Fibroblast of skin of abdomen (primary cell): ENCODE measurements at places on chromosomes 4 and X.

DNA sequence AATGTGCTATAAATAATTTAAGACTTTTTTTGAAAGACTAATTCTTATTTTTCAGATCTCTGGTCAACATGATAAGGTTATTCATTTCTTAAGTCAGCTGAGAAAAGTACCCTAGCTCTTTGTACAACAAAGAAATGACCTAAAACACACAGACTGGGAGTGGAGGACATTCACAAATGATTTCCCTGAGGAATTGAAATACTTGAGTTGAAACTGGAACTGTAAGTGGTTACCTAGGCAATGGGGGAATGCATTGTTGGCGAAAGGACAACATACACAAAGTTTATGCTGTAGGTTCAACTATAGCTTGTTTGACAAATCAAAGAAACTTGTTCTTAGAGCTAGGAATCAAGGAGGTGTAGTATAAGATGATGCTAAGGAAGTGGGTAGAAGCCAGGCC, 915.5 kb downstream of the FAT4 start:
- peak; percentile 24 for DNase-seq

DNA sequence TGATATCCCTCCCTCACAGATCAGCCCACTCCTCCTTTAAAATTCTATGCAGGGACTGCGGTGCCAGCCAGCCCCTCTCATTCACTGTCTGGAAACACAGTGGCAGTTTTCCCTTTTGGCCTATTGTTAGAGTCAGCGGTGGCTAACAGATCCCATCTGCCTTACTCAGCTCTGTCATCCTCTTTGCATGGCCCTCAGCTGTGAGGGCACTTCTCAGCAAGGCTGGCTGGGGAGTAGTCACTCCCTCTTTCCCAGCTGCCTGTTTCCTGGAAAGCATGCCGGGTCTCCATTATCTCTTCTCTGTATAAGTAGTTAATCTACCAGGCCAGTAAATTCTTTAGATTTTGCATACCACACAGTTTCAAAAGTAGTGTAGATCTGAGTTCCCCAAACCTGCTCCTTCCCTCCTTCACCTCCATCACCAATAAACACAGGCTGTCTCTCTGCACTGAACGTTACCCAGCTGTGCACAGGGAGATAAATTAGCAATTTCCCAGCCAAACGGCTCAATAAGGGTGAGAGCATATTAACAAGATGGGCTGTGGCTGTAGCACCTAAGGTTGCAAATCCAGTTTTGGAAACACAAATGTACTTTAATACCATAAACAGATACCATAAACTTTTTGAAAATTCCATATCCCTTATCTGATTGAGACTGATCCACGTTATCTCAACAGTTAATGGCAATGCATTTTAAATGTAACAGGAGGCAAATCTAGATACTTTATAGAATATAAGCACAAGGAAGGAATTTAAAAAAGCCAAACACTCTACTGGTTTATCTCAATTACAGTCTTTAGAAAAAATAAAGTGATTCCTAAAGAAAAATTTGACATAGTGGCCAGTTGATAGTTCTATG, 229.3 kb downstream of the ANKRD50 start:
- peak; percentile 40 for DNase-seq

- no peak for DNase-seq
These were observed 358.8 kb downstream of the MID1IP1 start for GRCh38 chrX:39159921-39160507.

DNA sequence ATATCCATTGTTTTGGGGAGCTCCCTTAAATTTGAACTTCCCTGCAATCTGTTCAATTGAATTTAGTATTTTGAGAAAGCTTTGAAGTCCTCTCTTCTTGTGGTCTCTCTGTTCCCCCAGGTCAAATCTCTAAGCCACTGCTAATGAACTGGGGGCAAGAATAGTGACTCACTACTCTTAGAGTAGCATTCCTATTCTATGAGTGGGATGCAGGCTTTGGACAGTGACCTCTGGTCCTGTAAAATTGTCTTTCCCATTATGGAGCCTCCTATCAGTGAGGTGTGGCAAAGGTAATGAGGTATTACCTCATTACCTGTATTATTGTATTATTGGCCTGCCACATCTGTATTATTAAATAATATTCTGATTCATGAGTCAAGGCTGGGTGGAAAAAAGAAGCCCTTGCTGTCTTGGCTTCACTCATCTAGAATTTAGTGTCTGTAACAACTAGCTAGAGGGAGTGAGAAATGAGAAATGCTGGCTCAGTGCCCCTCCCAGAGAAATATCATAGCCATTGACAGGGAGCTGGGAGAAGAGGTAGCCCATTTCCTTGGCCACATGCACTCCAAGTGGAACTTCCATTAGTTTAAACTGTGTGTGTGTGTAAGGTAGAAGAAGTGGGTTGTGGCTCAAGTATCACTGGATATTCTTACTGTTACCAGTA, 393.9 kb upstream of the CTSO start:
- DNase-seq, result peak; percentile 41

DNA sequence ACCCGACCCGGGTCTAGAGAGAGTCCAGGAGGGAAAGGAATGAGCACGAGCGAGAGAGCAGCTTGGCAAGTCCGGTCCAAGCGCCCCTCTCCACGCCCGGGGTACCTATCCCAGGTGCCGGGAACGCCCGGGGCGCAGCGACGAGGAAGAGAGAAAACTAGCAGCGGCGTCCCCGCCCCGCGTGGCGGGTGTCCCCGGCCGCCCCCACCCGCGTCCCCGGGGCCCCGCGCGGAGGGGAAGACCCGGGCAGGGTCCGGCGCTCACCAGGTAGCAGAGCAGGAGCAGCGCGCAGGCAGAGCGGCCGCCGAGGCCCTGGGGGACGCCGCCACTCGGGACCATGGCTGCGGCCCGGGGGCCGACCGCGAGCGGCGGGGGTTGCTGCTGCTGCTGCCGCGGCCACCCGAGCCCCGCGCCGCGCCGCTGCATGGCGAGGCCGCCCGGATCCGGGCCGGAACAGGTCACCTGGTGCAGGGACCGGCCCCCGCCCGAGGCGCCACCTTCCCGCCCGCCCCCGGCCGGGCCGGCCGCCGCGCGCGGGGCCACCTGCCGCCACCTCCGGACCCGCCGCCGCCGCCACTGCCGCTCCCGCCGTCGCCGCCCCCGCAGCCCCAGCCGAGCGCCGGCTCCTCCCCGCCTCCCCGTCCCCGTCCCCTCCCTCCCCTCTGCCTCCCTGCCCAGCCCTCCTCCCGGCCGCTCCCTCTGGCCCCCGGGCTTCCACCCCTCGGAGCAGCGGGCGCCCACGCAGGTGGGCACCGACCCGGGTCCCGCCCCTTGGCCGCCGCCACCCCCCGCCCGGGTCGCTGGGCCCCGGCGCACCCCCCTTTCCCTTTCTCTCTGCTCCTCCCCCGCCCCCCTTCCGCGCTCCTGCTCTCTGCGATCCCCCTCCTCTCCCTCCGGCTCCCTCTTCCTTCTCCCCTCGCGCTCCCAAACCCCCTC, at the start of gene SEL1L3:
Gene SEL1L3, minus strand, starts transcription at position 578 of the 936 bp plus-strand sequence. Its CDS starts 152 bp downstream, at position 426.
- DNase-seq, result peak; percentile 27

GRCh38 chr4:22877486-22878052, 184.8 kb downstream of the GBA3 start:
- DNase-seq, result no peak

DNA sequence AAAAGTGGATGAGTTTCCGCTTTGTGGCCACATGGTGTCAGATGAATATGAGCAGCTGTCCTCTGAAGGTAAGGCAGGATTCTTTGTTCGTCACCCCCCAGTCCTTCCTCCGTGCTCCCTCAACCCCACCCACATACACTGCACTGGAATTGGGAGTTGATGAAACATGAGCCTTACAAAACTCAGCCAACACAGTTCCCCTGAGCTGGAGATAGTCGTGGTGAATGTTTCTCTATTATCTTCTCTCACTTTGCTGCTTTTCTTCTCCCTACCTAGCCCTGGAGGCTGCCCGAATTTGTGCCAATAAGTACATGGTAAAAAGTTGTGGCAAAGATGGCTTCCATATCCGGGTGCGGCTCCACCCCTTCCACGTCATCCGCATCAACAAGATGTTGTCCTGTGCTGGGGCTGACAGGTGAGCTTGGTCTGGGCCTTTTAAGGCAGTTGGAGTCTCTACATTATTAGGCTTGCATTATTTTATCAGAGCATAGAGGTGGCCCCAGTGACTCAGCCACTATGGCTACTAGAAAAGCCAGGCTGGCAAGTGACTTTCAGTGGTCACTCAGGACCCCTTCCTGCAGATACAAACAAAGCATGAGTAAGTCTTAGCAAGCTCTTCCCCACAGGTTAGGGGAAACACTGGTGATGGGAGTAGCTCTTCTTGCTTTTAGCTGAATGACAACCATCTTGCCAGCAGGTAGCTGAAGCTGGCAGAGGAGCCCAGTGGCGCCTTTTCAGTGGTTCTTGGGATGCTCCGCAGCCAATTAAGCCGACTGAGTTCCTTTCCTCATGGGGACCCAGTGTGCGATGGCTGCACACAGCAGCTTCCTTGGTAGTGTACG, 1.6 kb downstream of the RPL10 start:
- DNase-seq, result no peak
